ENCODE measurements at places on chromosomes 16 and 17.

- no peak for DNase-seq
These were observed 192.4 kb downstream of the RAB11FIP4 start for GRCh38 chr17:31583772-31584356.

DNA sequence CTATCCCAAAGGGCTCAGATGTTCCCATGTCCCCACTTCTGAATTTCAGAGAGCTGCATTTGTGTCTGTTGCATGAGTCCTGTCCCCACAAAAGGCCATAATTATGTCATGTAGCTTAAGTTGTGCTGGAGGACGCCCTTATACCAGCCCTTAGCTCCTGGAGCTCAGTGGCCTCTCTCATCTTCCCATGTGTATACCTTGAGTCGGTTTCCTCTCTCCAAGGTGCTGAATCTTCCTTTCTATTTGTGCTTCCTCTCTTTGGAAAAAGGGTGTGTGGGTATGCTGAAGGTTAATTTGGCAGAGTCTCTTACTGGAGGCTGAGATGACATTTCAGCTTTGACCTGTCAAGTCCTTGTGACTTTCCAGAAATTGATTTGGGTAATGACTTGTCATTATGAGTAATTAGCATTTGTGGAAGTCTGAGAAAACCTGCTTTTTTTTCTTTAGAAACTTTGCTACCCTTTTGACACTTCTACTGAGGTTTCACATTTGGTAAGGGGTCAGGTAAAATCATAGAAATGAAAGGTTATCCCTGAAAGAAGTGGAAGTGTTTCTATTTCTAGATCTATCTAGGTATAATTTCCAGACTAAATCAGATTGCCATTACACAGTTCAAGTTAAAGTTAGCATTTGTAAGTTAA lies 185.4 kb downstream of the ABCC12 start:
- no peak for DNase-seq

DNA sequence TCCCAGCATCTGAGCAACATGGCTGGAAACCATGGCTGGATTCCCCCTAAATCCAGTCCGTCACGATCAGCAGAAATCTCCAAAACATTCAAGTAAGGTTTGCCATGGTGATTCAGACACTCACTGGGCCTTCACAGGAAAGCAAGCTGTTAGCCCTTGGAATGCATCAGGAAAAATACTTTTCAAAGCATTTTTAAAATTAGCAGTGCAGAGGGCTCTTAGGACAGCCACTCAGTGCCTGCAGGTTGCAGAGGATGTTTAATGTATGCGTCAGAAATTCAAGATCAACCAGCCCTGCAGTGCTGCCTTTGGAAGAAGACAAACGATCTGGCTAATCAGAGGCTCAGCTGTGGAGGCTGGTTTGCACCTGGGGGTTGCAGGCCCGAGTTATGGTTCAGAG lies 50.3 kb downstream of the FOXL1 start:
- no peak for DNase-seq

DNA sequence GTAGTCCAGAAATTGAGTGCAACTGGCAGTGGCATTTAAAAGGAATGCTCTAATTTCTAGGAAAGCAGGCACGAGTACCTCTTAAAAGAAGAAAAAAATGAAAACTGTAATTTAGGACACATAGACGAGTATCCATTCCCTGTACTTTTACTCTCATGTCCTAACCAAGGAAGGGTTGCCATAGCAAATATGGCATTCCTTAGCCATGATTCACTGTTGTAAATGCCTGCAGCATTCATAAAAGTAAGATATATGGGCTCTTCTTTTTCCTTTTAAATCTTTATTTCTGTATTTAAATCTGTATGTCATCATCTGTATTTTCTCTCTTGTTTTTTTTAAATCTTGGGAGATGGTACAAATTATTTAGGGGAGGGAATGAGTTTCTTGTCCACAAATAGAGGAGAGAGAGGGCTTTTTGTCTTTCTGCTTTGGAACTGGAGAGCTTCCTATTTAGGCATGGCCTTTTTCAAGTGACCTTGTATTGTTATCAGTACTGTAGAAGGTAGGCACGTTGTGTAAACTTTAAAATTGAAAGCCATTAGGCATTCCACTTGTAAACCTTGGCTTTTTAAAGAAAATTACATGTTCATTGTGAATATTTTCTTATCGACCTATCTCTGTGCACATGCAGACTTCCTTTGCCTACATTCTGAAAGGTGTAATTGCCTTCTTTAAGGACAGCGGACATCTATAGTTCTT lies 50.0 kb downstream of the TENT4B start:
- DNase-seq, result no peak

GRCh38 chr16:75279305-75279704 lies 27.9 kb upstream of the BCAR1 start:
- no peak for DNase-seq

DNA sequence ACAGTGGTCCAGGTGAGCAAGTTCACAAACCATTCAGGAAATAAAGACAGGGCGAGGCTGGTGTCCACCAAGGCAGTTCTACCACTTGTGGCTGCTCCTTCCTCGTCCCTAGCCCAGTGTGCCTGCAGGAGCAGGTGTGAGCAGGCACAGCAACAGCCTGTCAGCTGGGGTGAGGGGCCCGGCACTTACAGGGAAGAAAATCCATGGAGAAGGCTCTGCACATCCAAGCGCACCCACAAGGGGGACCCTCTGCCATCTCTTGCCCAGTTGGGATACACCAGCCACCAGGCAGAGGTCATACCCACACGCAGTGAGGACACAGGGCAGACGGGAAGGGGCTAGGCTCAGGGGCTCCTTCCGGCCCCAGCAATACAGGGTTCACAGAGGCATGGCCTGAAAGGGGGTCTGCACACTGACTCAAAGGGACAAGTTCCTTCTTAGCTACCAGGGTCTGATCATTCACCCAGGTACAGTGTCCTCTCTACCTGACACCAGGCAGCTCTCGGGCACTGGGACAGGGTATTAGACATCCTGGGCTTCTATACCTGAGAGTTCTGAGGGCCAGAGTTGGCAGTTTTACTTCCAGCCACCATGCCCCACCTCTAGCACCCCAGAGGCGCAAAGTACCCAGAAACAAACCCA lies 27.0 kb downstream of the CDIP1 start:
- no peak for DNase-seq

- DNase-seq, result peak; percentile 47
These were observed at the start of gene UNC13D for GRCh38 chr17:75843577-75844529. UNC13D (minus strand) TSS chr17:75844404; CDS start chr17:75844337, 67 bp downstream.

DNA sequence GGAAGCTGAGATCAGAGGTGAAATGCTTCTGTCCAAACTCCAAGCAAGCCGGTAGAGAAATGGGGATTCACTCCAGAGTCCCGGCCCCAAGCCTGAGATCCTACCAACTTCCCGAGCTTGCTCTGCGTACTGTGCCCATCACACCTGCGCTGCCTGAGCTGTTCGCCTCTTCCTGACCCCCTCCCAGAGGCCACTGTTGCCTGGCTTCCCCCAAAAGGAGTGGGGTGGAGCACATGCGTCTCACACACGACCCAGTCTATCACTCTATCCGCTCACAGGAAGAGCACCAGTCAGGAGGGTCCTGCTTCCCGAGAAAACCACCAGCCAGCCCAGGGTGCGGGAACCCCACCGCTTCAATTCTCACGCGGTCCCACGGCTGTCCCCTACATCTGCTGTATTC lies 13.5 kb upstream of the C16orf95 start:
- no peak for DNase-seq

DNA sequence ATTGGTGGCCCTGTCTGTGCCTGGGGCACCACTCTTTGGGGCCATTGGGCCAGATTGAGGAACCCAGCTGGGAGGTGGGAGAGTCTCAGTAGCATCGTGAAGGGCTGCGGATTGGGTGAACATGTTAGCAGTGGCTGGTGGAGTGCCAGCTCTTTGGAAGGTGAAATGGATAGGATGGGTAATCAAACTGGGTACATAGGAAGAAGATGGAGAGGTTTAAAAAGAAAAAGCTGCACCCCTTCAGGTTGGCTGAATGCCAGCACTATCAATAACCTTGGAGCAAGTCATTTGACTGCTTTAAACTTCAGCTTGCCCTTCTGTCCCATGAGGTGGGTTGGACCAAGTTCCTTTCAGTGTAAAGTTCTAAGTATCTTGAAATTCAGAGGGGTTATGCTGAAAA lies 95.0 kb downstream of the RPTOR start:
- no peak for DNase-seq

- DNase-seq, result no peak
These were observed 184.4 kb upstream of the CDH11 start for GRCh38 chr16:65306300-65306699.

GRCh38 chr16:17628983-17629382 lies 158.2 kb upstream of the XYLT1 start:
- no peak for DNase-seq

GRCh38 chr17:44956998-44957981 lies 9.7 kb upstream of the KIF18B start:
- DNase-seq, result no peak

- no peak for DNase-seq
These were observed 62.5 kb downstream of the NQO1 start for GRCh38 chr16:69663846-69664245.

- no peak for DNase-seq
These were observed 78.8 kb downstream of the BRIP1 start for GRCh38 chr17:61784510-61784909.

DNA sequence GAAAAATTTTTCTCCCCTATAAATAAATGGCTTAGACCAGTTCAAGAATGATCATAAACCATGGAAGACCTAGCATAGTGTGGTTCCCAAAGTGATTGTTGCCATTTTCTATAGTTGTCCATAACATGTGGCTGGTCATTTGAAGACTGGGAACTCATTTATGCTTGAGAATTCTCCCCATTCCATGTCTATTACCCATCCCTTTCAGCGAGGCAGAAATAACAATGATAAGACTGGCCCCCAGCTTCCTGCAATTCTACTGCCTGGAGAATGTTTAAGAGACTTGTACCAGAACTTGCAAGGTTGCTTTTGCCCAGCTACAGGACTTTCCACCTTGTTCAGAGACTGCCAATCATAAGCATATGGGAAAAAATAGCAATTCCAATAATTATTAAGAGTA lies 146.5 kb upstream of the CDH11 start:
- no peak for DNase-seq

GRCh38 chr17:19316761-19317358 lies 45.7 kb downstream of the B9D1 start:
- DNase-seq, result no peak

GRCh38 chr17:40303708-40304551 lies 5.0 kb upstream of the RARA start:
- DNase-seq, result no peak

GRCh38 chr17:42886283-42887176 lies 14.1 kb upstream of the G6PC1 start:
- no peak for DNase-seq

DNA sequence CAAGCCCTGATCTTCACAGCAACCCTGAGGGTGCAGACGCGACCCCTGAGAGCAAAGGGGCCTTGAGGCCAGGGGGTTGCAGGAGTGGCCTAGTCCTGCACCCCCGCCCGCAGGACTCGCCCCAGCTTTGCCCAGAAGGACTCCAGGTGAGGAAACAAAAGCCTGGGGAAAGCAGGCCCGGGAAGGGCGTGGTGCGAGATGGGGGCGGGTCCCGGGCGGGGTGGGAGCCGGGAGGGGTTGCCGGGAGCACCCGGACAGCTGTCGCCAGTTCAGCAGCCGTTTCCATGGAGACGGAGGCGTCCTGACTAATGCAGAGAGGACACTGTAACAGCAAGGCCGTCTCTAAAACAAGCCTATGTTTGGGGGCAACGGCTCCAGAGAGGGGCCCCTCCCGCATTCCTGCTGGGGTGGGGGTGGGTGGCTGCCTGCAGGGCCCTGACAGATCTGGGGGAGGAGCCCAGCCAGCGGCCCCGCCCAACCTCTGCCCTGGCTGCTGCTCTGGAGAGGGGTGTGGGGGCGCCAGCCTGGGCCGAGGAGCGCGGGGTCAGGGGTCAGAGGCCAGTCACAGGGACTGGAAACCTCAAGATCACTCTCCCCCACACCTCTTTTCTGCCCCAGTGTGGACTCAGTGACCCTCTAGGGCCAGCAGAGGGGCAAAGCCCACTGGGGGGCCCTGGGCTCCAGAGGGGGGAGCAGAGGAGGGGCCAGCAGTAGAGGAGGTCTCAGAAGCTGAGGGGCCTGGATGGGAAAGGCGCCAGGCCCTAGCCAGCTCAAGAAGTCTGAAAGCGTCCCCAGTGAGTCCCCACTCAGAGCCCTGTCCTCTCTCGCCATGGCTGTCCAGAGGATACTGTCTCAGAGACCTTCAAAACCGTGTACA lies 3.1 kb upstream of the TPPP3 start:
- no peak for DNase-seq

DNA sequence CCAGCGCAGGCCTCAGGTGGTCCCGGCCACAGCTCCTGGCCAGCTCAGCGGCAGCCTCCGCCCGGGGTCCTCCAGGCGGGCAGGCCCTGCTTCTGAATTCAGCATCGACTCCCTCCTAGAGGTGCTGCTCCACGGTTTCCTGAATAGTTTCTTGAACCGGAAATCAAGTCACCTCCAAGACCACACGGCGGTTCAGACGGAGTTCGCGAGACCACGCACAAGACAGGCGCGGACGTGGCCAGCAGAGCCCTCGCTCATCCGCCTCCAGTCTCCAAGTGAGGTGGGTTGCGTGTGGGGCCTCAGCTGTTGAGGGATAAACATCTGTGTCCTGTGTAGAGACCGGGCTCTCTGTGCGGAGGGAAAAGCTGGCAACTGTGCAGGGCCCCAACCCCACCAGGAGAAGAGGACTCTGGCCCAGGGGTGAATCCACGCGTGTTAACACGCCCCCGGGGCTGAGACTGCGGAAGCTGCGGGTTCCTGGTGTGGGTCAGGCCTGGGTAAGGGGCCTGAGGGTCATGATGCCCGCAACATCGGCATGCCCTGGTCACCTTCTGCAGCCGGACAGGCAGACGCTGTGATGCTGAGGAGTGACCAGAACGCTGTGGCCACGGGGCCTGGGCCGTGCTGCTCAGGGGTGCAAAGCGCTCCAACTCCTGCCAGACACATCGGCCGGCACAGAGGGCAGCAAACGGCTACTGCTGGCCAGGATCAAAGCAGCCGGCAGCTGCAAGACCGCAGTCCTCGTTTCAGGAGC lies 55.0 kb upstream of the METRNL start:
- DNase-seq, result no peak

DNA sequence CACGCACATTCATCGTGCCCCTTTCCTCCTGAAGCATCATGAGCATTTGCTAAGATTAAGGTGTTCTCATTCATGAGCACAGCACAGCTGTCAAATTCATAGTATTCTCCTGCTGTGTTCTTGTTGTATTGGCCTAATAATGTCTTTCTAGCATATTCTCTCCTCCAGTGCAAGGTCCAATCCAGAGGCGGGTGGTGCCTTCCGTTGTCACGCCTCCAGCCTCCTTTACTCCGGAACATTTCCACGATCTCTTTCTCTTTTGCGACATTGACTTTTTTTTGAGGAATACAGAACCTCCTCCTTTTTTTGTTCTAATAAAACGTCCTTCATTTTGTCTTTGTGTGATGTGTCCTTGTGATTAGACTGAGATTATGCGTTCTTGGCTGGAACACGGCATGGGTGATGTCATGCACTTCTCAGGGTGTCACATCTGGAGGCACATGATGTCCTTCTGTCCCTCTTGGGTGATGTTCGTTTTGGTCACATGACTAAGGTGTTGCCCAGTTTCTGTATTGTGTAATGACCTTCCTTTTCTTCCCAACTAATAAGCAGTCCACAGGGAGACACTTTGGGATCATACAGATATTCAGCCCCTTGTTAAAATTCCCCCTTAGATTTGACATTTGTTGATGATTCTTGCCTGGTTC lies 66.3 kb downstream of the CLEC16A start:
- DNase-seq, result no peak
